Stimulated activated naive B cell treated with anti-CD40 and anti-IgM and Interleukin-4, amounts not matched to agents 10 μg/mL and 1 μg/mL and 100 μg/mL, for 72 hours (primary cell): ENCODE measurements at places on chromosomes 2 and 18.

DNA sequence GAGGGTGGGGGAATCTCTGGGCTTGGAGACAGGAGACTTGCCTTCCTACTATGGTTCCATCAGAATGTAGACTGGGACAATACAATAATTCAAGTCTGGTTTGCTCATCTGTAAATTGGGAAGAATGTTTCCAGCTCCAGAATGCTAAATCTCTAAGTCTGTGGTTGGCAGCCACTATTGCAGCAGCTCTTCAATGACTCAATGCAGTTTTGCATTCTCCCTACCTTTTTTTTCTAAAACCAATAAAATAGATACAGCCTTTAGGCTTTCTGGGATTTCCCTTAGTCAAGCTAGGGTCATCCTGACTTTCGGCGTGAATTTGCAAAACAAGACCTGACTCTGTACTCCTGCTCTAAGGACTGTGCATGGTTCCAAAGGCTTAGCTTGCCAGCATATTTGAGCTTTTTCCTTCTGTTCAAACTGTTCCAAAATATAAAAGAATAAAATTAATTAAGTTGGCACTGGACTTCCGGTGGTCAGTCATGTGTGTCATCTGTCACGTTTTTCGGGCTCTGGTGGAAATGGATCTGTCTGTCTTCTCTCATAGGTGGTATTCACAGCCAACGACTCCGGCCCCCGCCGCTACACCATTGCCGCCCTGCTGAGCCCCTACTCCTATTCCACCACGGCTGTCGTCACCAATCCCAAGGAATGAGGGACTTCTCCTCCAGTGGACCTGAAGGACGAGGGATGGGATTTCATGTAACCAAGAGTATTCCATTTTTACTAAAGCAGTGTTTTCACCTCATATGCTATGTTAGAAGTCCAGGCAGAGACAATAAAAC lies 6.5 kb downstream of the TTR start:
- no peak overlapping the region for H3K27ac ChIP-seq
- DNase-seq: no peak
- no peaks in the 10 kb centered on the region for H3K36me3 ChIP-seq
- H3K4me3 ChIP-seq: no peak overlapping the region
- H3K4me1 ChIP-seq: peaks cover under 1% of the 10 kb centered on the region

GRCh38 chr18:47254341-47254939 lies 3.0 kb upstream of the SKOR2 start:
- peaks cover 3% of the 10 kb centered on the region for H3K4me1 ChIP-seq
- peaks cover 71% of the 10 kb centered on the region for H3K27me3 ChIP-seq
- no peaks in the 10 kb centered on the region for H3K36me3 ChIP-seq
- peak overlapping the region; percentile 31 for H3K27ac ChIP-seq
- H3K4me3 ChIP-seq: no peak overlapping the region

DNA sequence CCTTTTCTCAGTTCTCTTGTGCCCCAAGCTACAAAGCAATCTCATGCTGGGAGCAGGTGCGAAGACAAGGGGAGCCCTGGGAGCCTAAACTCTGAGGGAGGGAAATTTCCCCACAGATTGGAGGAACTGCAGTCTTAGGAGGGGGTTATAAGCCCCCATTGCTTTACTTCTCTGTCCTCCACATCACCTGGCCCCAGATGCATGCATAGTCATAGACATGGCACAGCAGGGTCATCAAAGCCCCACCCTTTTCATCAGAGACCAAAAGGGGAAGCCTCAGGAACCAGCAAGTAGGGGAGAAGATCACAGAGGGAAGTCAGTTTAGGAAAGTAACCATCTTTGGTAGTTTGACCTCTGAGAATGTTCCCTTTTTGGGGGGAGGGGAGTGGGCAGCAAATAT lies 33.7 kb downstream of the LANCL1 start:
- H3K27me3 ChIP-seq: no peaks in the 10 kb centered on the region
- peaks cover 32% of the 10 kb centered on the region for H3K36me3 ChIP-seq
- no peak overlapping the region for H3K27ac ChIP-seq
- H3K4me1 ChIP-seq: peaks cover 10% of the 10 kb centered on the region
- no peak for DNase-seq

- H3K27ac ChIP-seq: peak overlapping the region; percentile 74
- peaks cover 16% of the 10 kb centered on the region for H3K36me3 ChIP-seq
- H3K4me3 ChIP-seq: peak overlapping the region; percentile 62
- H3K4me1 ChIP-seq: peaks cover 69% of the 10 kb centered on the region
- DNase-seq: no peak
Measured at GRCh38 chr18:55072698-55073097, 113.4 kb upstream of the CCDC68 start.

DNA sequence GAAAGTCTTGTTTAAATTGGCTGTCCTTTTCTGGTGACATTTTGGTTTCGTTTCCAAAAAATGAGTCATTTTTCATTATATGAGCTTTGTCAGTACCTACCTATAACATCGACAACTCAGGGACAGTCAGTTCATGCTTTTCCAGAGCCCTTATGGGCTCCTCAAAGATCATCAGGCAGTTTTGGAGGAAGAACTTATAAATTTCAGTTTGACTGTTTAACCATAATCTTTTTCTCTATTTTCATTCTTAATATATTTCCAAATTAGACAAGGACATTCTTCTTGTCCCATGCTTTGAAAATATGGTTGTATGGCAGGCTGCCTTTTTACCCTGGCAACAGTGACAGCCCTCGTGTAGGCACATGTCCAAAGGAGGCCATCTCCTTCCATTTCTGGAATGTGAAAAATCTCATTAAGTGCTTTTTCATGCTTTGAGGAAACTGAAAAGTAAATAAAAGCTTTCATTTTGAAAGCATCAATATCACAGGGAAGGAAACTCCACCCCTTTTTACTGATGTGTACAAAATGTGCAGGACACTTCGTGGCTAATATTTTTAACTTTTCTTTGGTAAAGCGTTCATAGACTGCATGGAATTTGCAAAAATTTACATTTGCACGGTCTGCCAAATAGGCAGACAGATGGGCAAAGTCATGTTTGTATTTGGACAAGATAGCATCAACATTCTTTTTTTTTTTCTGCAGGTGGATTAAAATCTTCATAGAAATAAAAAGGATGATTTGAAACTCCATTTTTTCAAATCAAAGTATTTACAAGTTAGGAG lies 7.2 kb upstream of the PROC start:
- H3K4me3 ChIP-seq: peak overlapping the region; percentile 66
- peak overlapping the region; percentile 92 for H3K27ac ChIP-seq
- H3K36me3 ChIP-seq: no peaks in the 10 kb centered on the region
- DNase-seq: no peak
- H3K27me3 ChIP-seq: no peaks in the 10 kb centered on the region
- H3K4me1 ChIP-seq: peaks cover 23% of the 10 kb centered on the region

- DNase-seq: no peak
- peaks cover 8% of the 10 kb centered on the region for H3K4me1 ChIP-seq
Measured at GRCh38 chr2:237120916-237121315, 35.2 kb downstream of the COPS8 start.

GRCh38 chr18:42614619-42615293 lies 500.7 kb downstream of the RIT2 start:
- no peak overlapping the region for H3K4me3 ChIP-seq
- H3K27me3 ChIP-seq: no peaks in the 10 kb centered on the region
- DNase-seq: no peak
- no peaks in the 10 kb centered on the region for H3K36me3 ChIP-seq
- no peak overlapping the region for H3K27ac ChIP-seq

DNA sequence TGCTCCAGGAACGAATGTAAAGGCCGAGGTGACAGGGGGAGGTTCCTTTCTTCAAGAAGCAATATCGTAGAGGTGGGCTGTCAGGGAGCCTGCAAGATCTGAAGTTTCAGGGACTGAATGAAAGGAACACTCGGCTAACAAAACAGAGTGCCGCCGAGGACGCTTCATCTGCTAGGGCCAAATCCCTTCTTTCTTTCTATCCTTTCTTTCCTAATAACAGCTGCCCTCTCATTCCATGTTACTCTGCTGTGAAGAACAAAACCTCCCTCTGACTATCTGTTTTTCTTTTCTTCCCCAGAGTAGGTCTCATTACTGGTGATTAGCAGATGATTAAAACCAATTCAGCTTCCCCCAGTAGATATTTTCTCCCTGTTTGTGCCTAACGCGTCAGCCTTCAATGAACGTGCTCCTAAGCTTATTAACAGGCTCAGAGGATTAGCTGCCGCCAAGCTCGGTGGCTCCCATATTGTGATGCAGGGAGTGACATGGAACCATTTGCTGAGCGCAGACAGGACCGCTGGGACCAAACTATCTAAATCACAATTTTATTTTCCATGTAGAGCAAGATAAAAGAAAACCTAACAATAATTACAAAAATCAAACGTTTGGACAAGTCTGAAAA lies 414.6 kb downstream of the TMEM182 start:
- DNase-seq: no peak
- no peaks in the 10 kb centered on the region for H3K4me1 ChIP-seq
- H3K27me3 ChIP-seq: no peaks in the 10 kb centered on the region
- no peaks in the 10 kb centered on the region for H3K36me3 ChIP-seq
- H3K4me3 ChIP-seq: no peak overlapping the region
- H3K27ac ChIP-seq: no peak overlapping the region

- H3K4me3 ChIP-seq: no peak overlapping the region
- peaks cover 13% of the 10 kb centered on the region for H3K27me3 ChIP-seq
- H3K36me3 ChIP-seq: no peaks in the 10 kb centered on the region
- DNase-seq: no peak
- H3K27ac ChIP-seq: no peak overlapping the region
Measured at GRCh38 chr2:132662732-132663131, 7.3 kb downstream of the LYPD1 start.

DNA sequence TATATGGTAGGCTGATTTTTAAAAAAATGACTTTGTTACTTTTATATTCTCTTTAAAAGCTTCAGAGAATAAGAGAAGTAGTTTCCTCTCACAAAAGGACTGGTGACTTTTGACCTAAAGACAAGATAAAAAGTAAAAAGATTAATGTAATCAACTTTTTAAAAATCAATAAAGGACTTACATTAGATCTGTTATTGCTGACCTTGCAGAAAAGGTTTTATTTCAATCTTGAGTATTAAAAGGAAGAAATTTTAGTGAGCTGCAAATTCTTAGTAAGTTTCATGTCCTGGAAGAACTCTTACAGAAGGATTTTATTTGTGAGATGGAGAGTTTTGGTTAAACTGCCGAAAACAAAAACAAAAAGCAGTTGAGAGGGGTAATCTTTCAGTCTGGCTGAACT lies 2.2 kb upstream of the GAREM1 start:
- H3K27me3 ChIP-seq: peaks cover 66% of the 10 kb centered on the region
- no peak overlapping the region for H3K27ac ChIP-seq
- H3K4me3 ChIP-seq: no peak overlapping the region
- H3K36me3 ChIP-seq: no peaks in the 10 kb centered on the region
- H3K4me1 ChIP-seq: peaks cover 31% of the 10 kb centered on the region

GRCh38 chr2:235171550-235172031 lies 219.8 kb downstream of the SH3BP4 start:
- no peak for DNase-seq
- H3K36me3 ChIP-seq: no peaks in the 10 kb centered on the region
- H3K4me3 ChIP-seq: no peak overlapping the region
- peaks cover 23% of the 10 kb centered on the region for H3K27me3 ChIP-seq
- H3K27ac ChIP-seq: no peak overlapping the region
- no peaks in the 10 kb centered on the region for H3K4me1 ChIP-seq

DNA sequence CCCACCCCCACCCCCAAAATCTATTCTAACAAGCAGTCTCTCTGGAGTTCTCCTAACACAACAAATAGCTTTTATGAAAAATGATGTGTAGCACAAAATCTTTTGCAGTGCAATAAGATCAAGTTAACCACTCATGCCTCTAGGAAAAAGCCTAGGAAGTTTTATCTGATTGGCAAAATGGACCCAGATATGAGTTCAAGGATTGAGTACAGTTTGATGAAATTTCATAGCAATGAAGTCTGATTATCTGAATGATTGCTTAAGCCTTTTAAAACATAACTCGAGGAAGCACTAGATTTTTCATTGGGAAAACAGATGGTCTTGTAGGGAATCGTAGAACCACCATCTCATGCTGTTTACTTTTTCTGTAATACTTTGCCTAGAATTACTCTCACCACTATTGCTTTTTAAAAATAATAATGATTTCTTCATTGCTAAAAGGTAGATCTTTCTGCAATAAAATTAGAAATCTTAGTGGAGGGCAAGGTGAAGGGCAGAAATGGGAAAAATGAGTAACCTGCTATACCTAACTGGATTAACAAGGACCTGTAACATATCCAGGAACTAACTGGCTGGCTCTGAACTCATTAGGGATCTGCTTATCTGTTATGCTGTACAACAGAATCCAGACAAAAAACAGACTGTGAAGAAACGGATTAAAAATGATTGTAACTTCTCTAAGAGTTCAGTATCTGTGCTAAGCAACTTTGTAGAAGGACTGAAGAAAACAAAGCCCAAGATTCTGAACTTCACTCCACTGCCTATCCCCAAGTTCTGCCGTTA lies 73.7 kb upstream of the ETAA1 start:
- H3K27me3 ChIP-seq: peaks cover 5% of the 10 kb centered on the region
- H3K36me3 ChIP-seq: no peaks in the 10 kb centered on the region
- DNase-seq: no peak
- H3K4me1 ChIP-seq: no peaks in the 10 kb centered on the region
- H3K27ac ChIP-seq: no peak overlapping the region

GRCh38 chr18:56067214-56067894 lies 479.4 kb upstream of the TCF4 start:
- no peaks in the 10 kb centered on the region for H3K27me3 ChIP-seq
- DNase-seq: no peak
- no peaks in the 10 kb centered on the region for H3K4me1 ChIP-seq
- no peak overlapping the region for H3K4me3 ChIP-seq

GRCh38 chr2:53356291-53356905 lies 411.2 kb upstream of the CHAC2 start:
- no peak overlapping the region for H3K4me3 ChIP-seq
- H3K27me3 ChIP-seq: no peaks in the 10 kb centered on the region
- no peak overlapping the region for H3K27ac ChIP-seq
- no peaks in the 10 kb centered on the region for H3K4me1 ChIP-seq
- no peak for DNase-seq

DNA sequence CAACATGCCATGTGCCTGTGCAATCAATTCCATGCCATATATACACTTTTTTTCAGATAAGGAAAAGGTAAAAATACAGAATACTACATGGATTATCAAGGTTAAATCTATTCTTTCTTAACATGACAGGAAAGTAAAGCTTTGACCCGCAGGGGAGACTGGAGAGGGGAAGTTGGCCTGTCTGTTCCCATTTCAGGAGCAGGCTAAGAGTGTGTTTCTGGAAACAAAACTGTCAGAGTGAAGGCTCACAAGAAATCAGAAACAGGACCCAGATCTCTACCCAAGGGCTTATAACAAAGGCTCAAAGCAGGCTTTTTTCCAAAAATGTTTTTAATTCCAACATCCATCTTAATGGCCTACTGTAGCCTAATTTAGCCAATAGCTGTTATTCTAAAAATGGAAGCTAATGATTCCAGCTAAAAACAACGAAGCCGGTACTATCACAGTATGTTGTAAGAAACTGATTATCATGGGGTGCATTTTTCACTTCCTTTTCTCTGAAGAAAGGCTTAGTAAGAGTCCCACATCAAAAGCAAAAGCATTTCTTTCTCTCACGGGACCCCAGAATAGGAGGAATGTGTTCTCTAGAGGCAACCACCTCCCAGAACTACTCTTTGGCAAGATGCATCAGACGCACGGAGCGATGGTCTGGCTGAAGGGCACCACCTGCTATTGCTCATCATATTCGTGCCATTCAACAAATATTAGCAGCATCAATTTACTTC lies 41.4 kb downstream of the FECH start:
- H3K4me1 ChIP-seq: peaks cover 6% of the 10 kb centered on the region
- DNase-seq: no peak
- peak overlapping the region; percentile 39 for H3K4me3 ChIP-seq
- H3K27ac ChIP-seq: no peak overlapping the region
